ENCODE measurements at places on chromosomes 2 and 18. TPM values are rescaled to one million over a fixed set of nuclear protein-coding genes. Genes with fewer than 3 reads are reported as not detected.

- no peak for DNase-seq
Measured at GRCh38 chr2:196968516-196968915, 42.0 kb upstream of the PGAP1 start.

DNA sequence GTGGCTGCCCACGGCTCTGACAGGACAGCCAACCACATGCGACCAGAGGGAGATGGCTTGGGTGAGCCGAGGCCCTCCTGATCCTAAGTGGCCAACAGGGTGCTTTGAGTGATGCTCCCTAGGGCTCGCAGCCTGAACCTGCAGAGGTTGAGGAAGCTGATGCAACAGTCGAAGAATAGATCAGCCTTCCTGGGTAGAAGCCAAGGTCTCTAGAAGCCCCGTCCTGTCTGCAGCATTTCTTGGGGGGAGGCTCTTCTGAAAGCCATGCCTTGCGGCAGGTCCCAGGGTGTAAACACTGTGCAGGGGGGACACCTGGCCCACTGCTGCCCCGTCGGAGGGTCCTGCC lies 136.4 kb downstream of the HDAC4 start:
- no peak for DNase-seq

The ANKRD30B gene
- 7.3 TPM for total RNA-seq

DNA sequence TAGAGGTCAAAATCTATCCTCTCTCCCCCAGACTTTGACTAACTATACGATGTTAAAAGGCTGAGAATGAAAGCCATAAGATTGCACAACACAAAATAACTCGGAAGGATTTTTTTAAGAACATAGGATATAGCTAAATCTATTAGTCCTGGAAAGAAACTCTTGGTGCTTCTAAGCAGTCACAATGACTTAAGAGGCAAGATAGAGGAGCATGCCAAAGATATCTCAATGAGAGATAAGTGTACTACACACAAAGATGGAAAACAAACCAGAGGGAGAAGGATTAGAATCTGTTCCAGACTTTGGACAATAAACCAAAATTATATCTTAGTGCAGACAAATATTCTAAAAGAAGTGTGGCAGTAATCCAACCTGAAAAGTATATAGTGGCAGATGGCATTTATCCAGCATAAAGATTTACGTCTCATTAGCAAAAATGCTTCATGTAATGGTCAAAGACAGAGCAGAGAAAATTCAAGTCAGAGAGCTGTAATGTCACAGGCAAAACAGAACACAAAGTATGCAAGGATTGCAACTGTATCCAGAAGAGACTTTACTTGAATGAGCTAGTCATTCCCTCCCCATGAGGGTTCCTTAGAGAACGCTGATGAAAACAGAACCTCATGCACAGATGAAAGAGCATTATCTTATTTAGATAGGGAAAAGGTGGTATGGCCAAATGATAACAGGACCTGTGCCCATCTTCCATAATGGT lies 28.8 kb upstream of the EVA1A start:
- no peak for DNase-seq

The MROH2A gene
- not detected for total RNA-seq

DNA sequence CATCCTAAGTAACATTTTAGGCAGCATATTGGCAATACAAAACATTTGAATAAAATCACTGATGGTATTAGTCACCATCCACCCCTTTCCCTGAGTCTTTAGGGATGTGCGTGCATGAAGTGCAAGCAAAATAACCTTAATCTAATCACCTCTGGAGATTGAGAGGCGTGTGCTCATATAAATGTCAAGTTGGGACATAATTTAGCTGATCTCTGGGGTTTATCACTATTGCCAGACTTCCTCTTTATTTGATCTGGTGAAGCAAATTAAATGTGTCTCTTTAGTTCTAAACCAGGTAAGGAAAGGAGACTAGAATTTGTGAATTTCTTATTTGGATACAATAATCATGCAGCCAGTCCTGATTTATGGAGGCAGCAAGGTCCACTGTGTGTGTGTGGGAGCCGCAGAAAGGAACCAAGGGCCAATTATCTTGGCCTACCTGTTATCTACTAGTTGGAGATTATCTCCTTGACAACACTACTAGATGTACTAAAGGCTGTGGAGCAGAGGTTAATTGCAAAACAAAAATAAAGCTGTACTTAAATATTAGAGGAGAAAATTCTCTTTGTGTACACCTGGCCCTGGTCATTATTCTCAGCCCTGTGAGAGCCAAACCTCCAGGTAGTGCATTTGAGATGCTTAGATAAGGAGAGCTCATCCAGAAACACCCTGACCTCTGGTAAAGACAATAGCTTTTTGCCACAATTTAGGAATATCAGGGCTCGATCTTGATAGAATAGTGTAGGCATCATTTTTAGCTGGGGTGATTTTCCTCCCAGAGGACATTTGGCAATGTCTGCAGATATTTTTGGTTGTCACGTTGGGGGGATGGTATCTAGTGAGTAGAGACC lies 78.2 kb downstream of the HRH4 start:
- DNase-seq: no peak

The CXCR4 gene
- 4.5 TPM for total RNA-seq

The ZNF521 gene
- 1.9 TPM for total RNA-seq

The SALL3 gene
- not detected for total RNA-seq

- DNase-seq: no peak
Measured at GRCh38 chr18:58045242-58046092, 1.4 kb downstream of the NEDD4L start.

The SLC38A11 gene
- not detected for total RNA-seq

DNA sequence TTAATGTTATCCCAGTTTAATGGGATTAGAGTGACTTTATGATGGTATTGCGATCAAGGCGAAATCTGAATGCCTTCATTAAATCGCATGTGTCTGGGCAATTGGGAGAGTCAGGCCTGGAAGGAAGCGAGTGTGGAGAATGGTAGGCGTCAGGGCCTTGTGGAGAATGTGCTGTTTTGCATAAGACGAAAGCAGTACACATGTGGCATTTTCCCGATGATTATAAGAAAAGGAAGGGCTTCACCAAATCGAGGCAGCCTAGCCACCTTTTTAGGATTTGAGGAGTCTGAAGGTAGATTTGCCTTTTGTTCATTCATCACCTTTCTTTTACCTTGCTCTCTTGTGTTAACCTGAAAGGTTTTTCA lies 1.0 kb downstream of the ZNF532 start:
- DNase-seq: no peak

DNA sequence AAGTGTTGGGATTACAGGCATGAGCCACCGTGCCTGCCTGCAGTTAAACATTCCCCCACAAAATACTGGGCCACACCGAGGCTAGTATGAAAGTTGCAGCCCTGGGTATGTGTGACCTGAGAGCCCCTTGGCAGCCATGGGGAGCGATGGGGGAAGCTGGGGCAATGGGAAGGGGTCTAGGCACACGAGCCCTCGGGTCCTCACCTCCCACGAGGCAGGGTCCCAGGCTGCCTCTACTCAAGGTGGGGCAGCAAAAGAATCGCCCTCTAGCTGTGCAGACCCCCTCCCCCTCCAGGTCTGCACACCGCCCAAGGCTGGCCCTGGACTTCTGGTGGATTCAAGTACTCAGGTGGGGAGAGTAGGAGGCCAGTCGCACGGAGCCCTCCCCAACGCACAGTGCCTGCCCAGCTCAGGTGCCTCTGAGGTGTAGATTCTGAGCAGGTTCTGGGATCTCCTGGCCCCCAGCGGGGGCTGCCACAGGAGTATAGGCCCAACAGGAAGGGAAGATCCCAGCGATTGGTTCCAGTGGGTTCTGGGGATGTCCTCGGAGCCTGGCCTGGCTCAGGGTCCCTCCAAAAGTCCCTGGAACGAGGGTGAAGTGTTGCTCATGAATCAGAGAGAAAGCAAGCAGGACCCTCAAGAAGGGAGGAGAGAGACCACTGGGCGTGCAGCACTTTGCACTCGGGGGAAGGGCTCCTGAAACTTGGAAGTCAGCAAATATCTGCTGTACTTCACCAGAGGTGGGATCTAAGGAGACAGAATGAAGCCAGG lies 2.6 kb downstream of the GPR35 start:
- no peak for DNase-seq

The ITGB6 gene
- total RNA-seq: 0.03 TPM

GRCh38 chr2:111678161-111678560 lies 205.8 kb downstream of the ANAPC1 start:
- DNase-seq: no peak

The UGT1A8 gene
- not detected for total RNA-seq

The GCC2 gene
- 24.7 TPM for total RNA-seq

- DNase-seq: peak; percentile 24
Measured at GRCh38 chr2:233853353-233853752, 982 bp downstream of the HJURP start.

DNA sequence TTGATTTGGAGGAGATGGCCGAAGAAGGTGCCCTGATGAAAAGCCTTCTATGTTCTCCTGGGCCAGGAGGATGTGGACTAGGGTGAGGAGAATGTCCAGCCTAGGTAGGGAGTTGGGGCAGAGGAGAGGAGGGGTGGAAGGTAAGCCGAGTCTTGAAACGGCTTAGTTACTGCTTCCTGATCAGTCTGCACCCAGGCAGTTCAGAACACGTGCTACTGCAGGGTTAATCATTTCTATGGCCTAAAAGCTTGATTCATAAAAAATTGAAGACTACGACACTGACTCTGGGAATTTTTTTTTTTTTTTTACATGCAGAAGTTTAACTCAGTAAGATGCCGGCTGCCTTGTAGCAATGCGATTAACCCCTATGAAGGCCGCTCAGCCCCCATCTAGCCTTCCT lies 125.3 kb downstream of the TMEM163 start:
- DNase-seq: no peak

DNA sequence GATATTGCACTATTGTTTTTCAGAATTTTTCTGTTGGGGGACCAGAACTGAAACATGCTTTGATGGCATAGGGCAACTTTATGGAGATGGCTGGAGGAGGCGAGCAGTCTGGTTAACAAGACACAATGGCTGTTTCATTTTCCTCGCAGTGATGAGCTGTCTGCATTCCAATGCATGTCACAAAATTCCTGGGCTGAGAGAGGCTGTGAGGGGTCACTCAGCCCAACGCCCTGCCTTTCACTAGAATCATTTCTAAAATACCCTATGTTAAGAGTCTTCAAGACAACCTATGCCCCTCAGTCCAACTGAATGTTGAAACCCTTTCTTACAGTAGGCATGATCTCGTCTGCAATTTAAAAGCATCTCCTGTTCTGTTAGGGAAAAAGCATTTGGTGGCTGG lies 1090.0 kb downstream of the BCL11A start:
- DNase-seq: no peak

GRCh38 chr18:54720620-54721019 lies 107.7 kb upstream of the RAB27B start:
- DNase-seq: no peak

DNA sequence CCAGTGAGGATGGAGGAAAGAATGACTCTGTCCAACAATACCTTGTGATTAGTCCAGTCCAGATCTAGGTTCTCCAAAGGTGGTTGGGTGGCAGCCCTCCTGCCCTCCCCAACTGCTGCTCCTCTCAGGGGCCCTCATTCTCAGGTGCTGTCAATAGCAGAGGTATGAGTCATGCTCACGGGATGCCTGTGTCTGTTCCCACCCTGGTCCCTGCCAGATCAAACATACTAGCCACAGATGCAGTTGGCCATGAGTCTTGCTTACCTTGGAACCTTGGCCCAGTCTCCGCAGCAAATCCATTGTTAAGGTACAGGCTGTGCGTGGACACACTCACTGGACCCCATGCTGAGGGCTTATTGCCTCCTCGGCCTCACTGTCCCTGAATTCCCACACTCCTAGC lies 24.9 kb upstream of the RPIA start:
- no peak for DNase-seq

GRCh38 chr2:145927131-145927950 lies 1407.4 kb upstream of the ZEB2 start:
- DNase-seq: no peak

GRCh38 chr2:233926806-233927205 lies 9.6 kb downstream of the TRPM8 start:
- no peak for DNase-seq

The PAIP2B gene
- 1.5 TPM for total RNA-seq

The DOK1 gene
- 3.9 TPM for total RNA-seq

The SPATA3 gene
- not detected for total RNA-seq

The LYG2 gene
- not detected for total RNA-seq

The INPP1 gene
- 1.5 TPM for total RNA-seq

- DNase-seq: peak; percentile 13
Measured at GRCh38 chr2:165889798-165890197, 63.8 kb downstream of the TTC21B start.

The EN1 gene
- 0.21 TPM for total RNA-seq

DNA sequence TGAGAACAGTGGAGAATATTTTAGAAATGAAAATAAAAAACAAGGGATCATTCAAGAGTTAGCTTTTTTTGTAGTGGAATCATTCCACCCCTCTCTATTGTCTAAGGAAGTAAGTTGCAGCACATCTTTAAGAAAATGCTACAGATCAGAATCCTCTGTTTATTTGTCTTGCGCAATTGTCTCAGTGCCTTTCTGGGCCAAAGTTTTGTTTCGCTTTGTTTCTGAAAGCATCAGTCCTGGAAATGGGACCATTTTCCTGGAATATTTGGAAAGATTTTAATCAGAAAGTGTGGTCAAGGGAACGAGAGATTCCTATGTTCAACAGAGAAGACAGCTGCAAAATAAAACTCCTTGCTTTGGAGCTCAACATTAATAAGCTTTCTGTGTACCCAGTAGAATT lies 74.0 kb downstream of the NRXN1 start:
- no peak for DNase-seq

GRCh38 chr2:44671916-44672315 lies 269.6 kb upstream of the SIX3 start:
- DNase-seq: no peak

GRCh38 chr2:7060631-7061449 lies 143.6 kb downstream of the RNF144A start:
- DNase-seq: no peak

DNA sequence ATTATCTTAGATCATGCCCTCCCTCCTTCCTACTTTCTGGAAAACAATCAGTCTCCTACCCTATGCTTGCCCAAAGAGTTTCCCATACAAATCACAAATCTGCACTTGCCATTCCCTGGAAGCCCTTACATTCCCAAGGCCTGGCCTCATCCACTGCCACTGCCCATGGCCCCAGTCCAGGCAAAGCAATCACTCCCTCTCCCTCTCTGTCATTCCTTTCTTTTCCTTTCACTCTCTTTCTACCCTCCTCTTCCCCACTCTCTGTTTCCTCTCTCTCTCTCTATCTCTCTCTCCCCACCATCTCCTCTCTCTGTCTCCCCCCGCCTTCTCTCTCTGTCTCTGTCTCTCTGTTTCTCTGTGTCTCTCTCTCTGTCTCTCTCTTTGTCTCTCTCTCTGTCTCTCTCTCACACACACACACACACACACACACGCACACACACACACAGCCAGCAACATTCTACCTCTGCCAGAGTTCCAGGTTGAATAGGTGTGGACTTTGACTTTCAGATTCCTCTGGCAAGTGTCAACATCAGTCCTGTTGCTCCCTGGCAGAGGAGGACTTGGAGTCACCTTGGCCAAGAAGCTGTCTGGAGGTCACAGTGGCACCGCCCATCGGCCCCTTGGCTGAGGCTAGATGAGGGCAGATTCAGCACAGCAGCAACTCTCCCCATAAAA lies 43.7 kb upstream of the NAT8 start:
- no peak for DNase-seq

The EFHD1 gene
- 0.71 TPM for total RNA-seq

The SH3YL1 gene
- 21.9 TPM for total RNA-seq

The CPS1 gene
- total RNA-seq: 15.6 TPM
